H1 (cell line): ENCODE measurements at places on chromosomes 7 and 10. TPM values are rescaled to one million over a fixed set of nuclear protein-coding genes. Genes with fewer than 3 reads are reported as not detected.

DENND11 gene
- polyA plus RNA-seq, result 8.0 and 9.3 TPM in 2 replicates

SPACDR gene
- 0.26 and 0.31 TPM in 2 replicates for polyA plus RNA-seq

KNDC1 gene
- 7.5 and 10.4 TPM in 2 replicates for polyA plus RNA-seq

ARL3 gene
- polyA plus RNA-seq, result 5.3 and 8.8 TPM in 2 replicates

HKDC1 gene
- 0.05 and 0.12 TPM in 2 replicates for polyA plus RNA-seq

CISD1 gene
- 10.0 and 22.6 TPM in 2 replicates for polyA plus RNA-seq

ZNF398 gene
- 52.7 and 58.9 TPM in 2 replicates for polyA plus RNA-seq

FXYD4 gene
- polyA plus RNA-seq, result not detected in 2 replicates

CRPPA gene
- 0.20 and 0.23 TPM in 2 replicates for polyA plus RNA-seq

SPDYE1 gene
- polyA plus RNA-seq, result not detected in 2 replicates

FKBP6 gene
- polyA plus RNA-seq, result 0.11 and 0.14 TPM in 2 replicates

CC2D2B gene
- 0.09 TPM in 1 of 2 replicates, not detected in the other for polyA plus RNA-seq

LYZL2 gene
- not detected in 2 replicates for polyA plus RNA-seq

POLR2J2 gene
- polyA plus RNA-seq, result 1.8 and 2.1 TPM in 2 replicates

RUFY2 gene
- 2.4 and 3.4 TPM in 2 replicates for polyA plus RNA-seq

PLCE1 gene
- 0.05 and 0.06 TPM in 2 replicates for polyA plus RNA-seq

MBLAC1 gene
- polyA plus RNA-seq, result 1.00 and 1.2 TPM in 2 replicates

NMT2 gene
- polyA plus RNA-seq, result 4.4 and 4.7 TPM in 2 replicates

ADAMTS14 gene
- 2.0 and 3.2 TPM in 2 replicates for polyA plus RNA-seq

FAM13C gene
- 0.36 and 0.62 TPM in 2 replicates for polyA plus RNA-seq

CHAT gene
- polyA plus RNA-seq, result not detected in 2 replicates

LIPK gene
- polyA plus RNA-seq, result not detected in 2 replicates

ZFAND2A gene
- polyA plus RNA-seq, result 17.7 and 20.3 TPM in 2 replicates

CLRN3 gene
- polyA plus RNA-seq, result not detected in 2 replicates

FOXL3 gene
- polyA plus RNA-seq, result not detected in 2 replicates

OR6B1 gene
- not detected in 2 replicates for polyA plus RNA-seq

PVRIG gene
- 0.15 TPM in 1 of 2 replicates, not detected in the other for polyA plus RNA-seq

SLC18A3 gene
- 0.17 and 0.28 TPM in 2 replicates for polyA plus RNA-seq

FIGNL1 gene
- 3.4 and 6.5 TPM in 2 replicates for polyA plus RNA-seq

SMKR1 gene
- polyA plus RNA-seq, result 0.31 and 1.6 TPM in 2 replicates

WEE2 gene
- polyA plus RNA-seq, result 0.02 TPM in 1 of 2 replicates, not detected in the other

COL17A1 gene
- 0.35 and 0.52 TPM in 2 replicates for polyA plus RNA-seq
